LoVo (cell line): ENCODE measurements at places on chromosomes 2 and 18.

- no peak for DNase-seq
These were observed 501 bp downstream of the LPIN1 start for GRCh38 chr2:11746807-11747459.

- no peak for DNase-seq
These were observed 68.9 kb downstream of the MEX3C start for GRCh38 chr18:51128533-51128932.

DNA sequence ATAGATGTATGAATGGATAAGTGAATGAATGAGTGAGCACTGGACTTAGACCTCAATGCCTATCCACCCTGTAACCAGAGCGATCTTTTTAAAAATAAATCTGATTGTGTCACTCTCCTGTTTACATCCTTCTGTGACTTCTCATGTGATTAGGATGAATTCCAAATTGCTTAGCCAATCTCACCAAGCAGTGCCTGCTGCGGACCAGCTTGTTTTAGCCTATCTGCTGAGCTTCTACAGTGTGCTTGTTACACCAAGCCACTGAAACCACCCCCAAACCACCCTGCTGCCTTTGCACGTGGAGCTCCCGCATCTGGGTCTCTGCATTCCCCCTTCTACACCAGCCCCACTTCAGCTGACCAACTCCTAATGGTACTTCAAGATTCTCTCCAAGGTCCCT lies 265.4 kb downstream of the EN1 start:
- DNase-seq = no peak

DNA sequence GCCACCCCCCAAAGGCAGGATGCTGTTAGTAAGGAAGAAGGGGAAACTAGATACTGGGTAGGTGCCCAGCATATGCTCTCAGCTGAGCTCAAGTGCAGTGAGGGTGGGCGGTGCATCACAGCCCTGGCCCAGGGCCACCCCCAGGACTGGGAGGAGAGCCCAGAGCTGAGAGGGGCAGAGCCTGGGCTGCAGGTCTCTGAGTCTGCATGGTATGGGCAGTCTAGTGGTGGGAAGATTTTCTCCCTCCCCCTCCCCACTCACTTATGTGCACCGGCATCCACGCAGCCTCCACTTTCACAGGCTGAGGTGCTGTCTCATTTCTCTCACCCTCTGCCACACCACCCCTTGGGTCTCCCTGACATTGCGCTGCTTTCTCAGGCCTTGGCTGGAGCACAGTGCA lies 48.5 kb upstream of the CAB39 start:
- no peak for DNase-seq

DNA sequence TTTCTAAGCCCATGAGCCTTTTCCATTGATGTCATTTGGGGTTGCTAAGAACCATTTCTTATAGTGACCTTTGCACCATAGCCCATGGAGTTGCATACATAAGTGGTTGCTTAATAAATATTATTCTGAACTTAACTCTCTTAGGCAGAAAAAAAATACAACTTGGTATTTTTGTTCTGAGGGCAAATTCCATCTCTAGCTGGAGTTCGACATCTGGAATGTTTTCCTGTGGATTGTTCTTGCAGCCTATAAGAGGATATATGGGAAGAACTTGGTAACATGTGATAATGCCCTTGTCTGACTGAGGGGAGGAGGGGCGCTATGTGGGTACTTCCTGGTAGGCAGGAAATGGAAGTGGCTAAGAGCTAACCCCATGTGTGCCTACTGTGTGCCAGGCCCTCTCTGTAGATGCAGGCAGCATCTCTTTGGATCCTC lies 20.7 kb downstream of the IGFBP2 start:
- no peak for DNase-seq

- DNase-seq = no peak
These were observed 158.6 kb downstream of the SMAD7 start for GRCh38 chr18:48792141-48792540.

DNA sequence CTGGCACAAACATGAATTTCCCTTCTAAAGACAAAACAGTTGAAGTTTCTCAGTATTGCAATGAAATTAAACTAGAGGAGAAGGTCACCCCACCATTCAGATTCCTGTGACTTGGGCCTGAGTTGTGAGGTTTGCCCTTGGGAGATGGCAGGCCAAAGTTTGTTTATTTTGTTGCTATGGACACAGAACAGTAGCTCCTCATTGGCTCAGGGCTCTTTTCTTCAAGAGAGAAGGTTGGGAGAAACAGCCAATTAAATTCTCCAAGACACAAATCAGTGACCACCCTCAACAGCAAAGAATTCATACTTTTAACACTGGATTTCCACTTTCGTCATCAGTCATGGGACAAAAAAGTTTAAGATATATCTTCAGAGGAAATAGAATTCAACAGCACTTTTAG lies at the start of gene FLACC1:
FLACC1 (minus strand) TSS at position 125 of the 400 bp plus-strand sequence. CDS start 5,941 bp downstream, outside the sequence.
- no peak for DNase-seq

- DNase-seq = no peak
These were observed 451.0 kb downstream of the SLC4A3 start for GRCh38 chr2:220078439-220078838.

GRCh38 chr2:157931542-157931941 lies 55.4 kb upstream of the ACVR1 start:
- no peak for DNase-seq

- DNase-seq = no peak
These were observed 9.4 kb downstream of the ADAM23 start for GRCh38 chr2:206452750-206453149.

GRCh38 chr2:135674453-135674852 lies 67.2 kb upstream of the UBXN4 start:
- DNase-seq = no peak

- no peak for DNase-seq
These were observed 71.0 kb downstream of the MAPK4 start for GRCh38 chr18:50630895-50631294.

DNA sequence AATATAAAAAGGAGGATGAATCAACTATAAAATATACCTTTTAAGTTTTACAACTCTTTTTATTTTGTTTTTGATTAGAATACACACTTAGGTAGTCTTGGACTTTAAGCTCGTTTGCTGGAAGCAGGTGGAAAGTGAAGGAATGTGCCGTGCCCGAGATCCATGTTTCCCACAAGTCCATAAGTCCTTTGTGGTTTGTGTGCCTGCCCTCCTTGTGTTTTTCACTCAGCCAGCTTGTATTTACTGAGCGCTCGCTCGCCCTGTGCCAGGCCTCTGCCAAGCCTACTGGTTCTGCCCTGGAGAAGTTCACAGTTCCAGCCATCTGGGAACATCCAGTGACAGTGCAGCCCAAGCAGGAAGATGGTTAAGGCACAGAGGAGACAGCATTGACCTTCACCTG lies 142.6 kb downstream of the MGAT5 start:
- DNase-seq = peak; percentile 79

DNA sequence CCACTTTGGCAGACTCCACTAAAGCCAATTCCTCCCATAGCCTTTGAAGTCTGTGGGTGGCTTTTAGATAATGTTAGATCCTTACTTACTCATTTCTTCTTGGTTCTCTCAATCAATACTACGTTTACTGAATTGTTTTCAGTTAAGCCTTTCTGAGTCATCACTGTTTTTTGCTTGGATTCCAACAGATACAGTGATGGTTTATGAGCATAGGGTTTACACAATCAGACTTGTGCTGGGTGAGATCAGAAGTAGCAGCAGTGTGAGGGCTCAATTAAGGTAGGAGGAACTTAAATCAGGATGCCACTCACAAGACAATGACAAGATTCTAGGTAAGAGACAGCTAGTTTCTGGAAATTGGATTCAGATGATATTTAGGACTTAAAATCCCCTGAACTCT lies 297.7 kb upstream of the DOK6 start:
- DNase-seq = no peak

DNA sequence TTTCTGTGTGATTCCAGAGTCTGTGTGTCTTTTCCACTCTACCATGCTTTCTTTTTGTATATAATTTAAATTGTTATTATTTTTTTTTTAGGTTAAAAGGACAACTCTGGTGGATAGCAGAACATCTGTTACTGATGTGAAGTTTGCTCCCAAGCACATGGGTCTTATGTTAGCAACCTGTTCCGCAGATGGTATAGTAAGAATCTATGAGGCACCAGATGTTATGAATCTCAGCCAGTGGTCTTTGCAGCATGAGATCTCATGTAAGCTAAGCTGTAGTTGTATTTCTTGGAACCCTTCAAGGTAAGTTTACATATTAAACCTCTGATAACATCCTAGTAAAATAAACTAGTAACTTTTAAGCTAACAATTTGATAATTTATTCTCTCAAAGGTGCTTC lies 15.3 kb downstream of the SEH1L start:
- DNase-seq = no peak

DNA sequence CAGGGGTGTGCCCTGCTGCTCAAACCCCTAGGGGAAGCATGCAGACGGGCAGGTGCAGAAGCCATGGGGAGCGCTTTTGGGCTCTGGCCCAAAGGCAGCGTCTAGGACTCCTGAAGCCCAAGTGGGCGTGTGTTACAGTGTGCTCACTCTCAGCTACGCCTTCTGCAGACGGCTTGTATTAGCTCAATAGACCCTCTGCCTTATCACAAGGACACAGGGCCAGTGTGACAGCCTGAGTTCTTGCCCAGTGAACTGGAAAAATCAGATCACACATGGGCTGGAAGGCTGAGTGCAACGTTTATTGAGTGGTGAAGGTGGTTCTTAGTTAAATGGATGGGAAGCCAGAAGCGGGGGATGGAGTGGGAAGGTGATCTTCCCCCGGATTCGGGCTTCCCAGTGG lies 210.9 kb downstream of the CDH20 start:
- DNase-seq = no peak

DNA sequence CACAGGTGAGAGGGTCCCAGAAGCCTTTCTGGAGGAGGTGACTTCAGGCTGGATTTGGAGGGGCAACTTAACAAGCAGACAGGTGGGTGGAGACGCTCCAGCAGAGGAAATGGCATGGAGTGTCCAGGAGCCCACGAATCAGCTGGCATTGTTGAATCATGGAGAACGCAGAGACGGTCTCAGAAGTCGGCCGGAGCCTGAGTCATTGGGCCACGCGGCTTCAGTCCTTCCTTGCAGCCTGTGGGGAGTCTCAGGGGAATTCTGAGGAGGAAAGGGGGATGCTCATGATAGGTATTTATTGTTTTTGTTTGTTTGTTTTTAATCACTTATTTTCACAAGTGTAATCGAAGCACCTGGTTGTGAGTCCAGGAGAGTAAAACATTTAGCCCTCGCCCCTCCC lies 184.6 kb upstream of the HDAC4 start:
- DNase-seq = no peak

- no peak for DNase-seq
These were observed 119.0 kb upstream of the ZFP36L2 start for GRCh38 chr2:43345391-43345813.

GRCh38 chr2:120231974-120232635 lies 8.9 kb upstream of the TMEM185B start:
- peak; percentile 16 for DNase-seq

- no peak for DNase-seq
These were observed 49.4 kb downstream of the TGOLN2 start for GRCh38 chr2:85278361-85278760.

DNA sequence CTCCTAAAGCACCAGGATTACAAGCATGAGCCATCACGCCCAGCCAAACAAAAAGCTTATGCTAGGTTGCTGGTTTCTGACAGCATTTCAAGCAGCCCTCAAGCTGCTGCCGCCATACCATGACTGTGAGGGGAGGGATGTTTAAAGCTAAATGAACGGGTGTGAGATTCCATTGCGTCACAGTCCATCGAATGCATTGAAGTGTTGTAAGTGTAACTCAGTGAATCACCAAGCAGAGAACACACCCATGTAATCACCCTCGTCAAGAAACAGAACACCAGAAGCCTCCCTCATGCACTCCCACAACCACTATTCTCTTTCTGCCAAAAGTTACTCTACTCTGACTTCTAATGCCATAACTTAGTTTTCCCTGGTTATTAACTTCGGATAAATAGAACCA lies 32.8 kb upstream of the MC5R start:
- no peak for DNase-seq

GRCh38 chr2:92073036-92073814 lies 2798.0 kb upstream of the TEKT4 start:
- no peak for DNase-seq

GRCh38 chr2:168350380-168350779 lies 103.0 kb upstream of the STK39 start:
- no peak for DNase-seq
